ENCODE measurements at places on chromosomes 3 and 15. TPM values are rescaled to one million over a fixed set of nuclear protein-coding genes. Genes with fewer than 3 reads are reported as not detected.

ASB14 gene
- not detected for total RNA-seq

STARD5 gene
- 4.6 TPM for total RNA-seq

GHSR gene
- not detected for total RNA-seq

SLC12A8 gene
- 3.9 TPM for total RNA-seq

ECE2 gene
- total RNA-seq = not detected

APOD gene
- total RNA-seq = not detected

FBXL22 gene
- 0.92 TPM for total RNA-seq

RAB6B gene
- total RNA-seq = 0.42 TPM

SLC15A2 gene
- total RNA-seq = 1.4 TPM

CLDN11 gene
- 0.10 TPM for total RNA-seq

MUSTN1 gene
- total RNA-seq = 0.61 TPM

IMPG2 gene
- 0.06 TPM for total RNA-seq

THBS1 gene
- total RNA-seq = 0.89 TPM

SOX2 gene
- total RNA-seq = not detected

PTH1R gene
- total RNA-seq = not detected

MME gene
- total RNA-seq = not detected

DET1 gene
- 1.6 TPM for total RNA-seq

GOLGA6A gene
- total RNA-seq = not detected

XRN1 gene
- total RNA-seq = 29.4 TPM

BFSP2 gene
- total RNA-seq = not detected

CSPG4 gene
- total RNA-seq = 0.02 TPM

DCLK3 gene
- total RNA-seq = not detected

SNX1 gene
- total RNA-seq = 91.1 TPM

ARGFX gene
- not detected for total RNA-seq

WNT7A gene
- total RNA-seq = 0.06 TPM

ISL2 gene
- total RNA-seq = 0.21 TPM

FRMD5 gene
- 0.44 TPM for total RNA-seq

RETNLB gene
- not detected for total RNA-seq

CADM2 gene
- total RNA-seq = 0.25 TPM

SEC62 gene
- total RNA-seq = 57.3 TPM

ROPN1 gene
- not detected for total RNA-seq

TICRR gene
- total RNA-seq = 18.7 TPM

WDR93 gene
- total RNA-seq = not detected

HTR3E gene
- not detected for total RNA-seq

PDZRN3 gene
- total RNA-seq = not detected

LEKR1 gene
- total RNA-seq = 0.48 TPM

HRH1 gene
- 0.46 TPM for total RNA-seq

SNRK gene
- total RNA-seq = 25.2 TPM

CP gene
- total RNA-seq = not detected

SLC25A38 gene
- 53.9 TPM for total RNA-seq

WNT5A gene
- total RNA-seq = not detected

DISP2 gene
- 0.36 TPM for total RNA-seq

CFAP100 gene
- total RNA-seq = not detected

KCNMB2 gene
- not detected for total RNA-seq

ITPKA gene
- total RNA-seq = 0.55 TPM

CHRNA7 gene
- not detected for total RNA-seq

RTP4 gene
- 1.8 TPM for total RNA-seq

SHC4 gene
- 10.7 TPM for total RNA-seq

PATL2 gene
- 5.4 TPM for total RNA-seq

CCR8 gene
- total RNA-seq = 2.5 TPM

GPR27 gene
- 2.7 TPM for total RNA-seq
